ENCODE measurements at places on chromosomes 16 and 17.

DNA sequence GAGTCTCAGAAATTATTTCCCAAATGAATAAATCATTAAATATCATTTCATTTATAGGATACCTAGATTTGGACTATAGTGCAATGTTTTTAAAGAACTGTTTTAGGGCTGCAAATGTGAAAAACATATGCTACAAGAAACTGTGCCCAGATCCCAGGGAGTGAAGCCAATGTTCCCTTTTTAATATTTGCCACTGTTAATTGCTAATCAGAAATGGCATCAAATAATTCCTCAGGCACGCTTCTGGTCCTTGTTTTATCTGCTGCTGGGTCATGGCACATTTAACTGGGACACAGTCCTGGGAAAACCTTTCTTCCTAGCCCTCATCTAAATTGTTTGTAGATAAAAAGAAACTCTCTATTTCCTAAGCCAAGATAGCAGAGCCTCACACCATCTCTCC is 79.3 kb upstream of the CNTNAP4 start:
- DNase-seq, result no peak

GRCh38 chr16:15484662-15485061 is 50.3 kb downstream of the BMERB1 start:
- no peak for DNase-seq

DNA sequence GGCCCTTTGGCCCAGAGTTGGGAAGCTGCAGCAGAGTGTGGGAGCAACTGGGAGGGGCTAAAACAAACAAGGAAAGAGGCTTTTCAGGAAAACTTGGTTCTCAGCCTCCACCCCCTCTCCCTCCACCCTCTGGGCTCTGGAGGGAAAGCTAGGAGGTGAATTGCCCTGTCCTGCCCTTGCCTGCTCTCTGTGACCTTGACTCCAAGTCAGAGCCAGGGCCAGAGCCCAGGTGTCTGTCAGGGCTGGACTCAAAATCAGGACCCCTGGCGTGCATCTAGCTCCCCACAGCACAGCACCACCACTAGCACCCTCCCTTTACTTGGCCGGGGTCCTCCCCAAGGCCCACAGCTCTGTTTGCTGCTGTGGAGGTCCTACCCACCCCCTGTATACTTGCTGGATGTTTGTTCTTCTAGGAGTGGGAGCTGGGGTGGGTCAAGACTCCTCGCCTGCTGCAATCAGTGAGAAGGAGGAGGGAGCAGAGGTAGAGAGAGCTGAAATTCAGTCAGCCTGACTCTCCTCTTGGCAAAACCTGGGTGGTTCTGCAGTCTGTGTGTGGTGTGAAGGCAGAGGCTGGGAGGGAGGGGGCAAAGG is 2.8 kb upstream of the NR1D1 start:
- no peak for DNase-seq

DNA sequence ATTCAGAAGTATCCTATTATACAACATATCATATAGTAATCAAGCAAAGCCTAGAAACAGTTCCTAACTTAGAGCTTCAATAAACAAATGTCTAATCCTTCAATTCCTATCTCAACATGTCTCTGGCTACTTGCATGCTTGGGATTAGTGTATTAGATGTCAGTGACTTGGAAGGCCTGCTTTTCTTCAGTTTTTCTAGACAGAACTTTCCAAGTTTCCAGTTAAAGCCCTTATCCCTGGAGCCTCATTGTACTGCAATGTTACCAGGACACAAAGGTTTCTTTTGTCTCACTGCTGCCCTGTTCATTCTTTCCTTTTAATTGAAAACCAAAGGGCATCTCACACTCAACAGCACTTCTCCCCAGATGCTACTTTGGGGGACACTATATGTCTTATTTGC is 16.5 kb downstream of the PSME3IP1 start:
- no peak for DNase-seq

DNA sequence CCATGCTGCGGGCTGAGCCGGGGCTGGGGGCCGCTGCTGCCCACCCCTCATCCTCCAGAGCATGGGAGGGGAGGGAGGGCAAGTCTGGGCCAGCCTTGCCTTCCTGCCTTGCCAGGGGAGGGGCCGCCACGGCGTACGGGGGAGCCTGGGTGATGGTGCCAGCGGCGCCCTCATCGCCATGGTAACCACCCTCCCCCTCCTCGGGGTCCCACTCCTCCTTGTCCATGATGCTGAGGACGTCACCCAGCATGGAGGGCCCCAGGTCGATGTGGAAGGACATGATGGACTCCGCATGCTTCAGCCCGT is 23.9 kb upstream of the CPSF4L start:
- no peak for DNase-seq

GRCh38 chr16:86709902-86710601 is 131.7 kb downstream of the FOXL1 start:
- DNase-seq, result no peak

DNA sequence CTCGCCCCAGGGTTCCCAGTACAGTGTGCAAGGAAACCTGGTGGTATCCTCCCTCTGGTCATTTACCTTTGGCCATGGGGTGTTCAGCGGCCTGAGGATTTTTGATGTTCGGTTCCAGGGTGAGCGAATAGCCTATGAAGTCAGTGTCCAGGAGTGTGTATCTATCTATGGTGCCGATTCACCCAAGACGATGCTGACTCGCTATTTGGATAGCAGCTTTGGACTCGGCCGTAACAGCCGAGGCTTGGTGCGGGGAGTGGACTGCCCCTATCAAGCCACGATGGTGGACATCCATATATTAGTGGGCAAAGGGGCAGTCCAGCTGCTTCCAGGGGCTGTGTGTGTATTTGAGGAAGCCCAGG is 1.2 kb downstream of the AOC2 start:
- no peak for DNase-seq

GRCh38 chr16:27544671-27545070 is 5.0 kb downstream of the GTF3C1 start:
- no peak for DNase-seq

DNA sequence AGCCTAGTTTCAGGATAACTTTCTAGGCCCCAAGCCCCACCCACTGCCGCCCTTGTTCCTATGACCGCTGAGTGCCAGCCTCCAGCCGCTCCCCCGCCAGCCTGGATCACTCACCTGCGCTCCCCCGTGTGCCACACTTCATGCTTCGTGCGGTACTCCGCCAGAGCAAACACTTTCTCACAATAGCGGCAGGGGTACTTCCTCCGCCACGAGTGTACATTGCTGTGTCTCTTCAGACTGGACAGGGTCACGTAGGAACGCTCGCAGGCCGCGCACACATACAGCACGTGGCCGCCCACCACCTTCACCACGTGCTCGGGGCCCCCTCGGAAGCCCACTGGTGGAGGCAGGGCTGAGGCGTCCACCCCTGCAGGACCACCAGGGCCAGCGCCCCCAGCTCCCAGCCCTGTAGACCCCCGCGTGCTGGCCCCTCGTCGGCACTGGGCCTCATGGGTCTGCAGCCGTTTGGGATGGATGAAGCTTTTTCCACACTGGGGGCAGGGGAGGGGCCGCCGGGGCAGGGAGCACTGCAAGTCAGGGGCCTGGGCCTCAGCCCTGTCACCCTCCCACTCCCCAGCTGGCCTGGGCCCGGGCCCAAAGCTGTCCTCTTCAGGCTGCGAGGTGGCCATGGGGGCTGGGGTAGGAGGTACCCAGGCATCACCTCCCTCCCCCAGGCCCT is 13.7 kb downstream of the ZBTB4 start:
- DNase-seq, result no peak

GRCh38 chr17:73492125-73492820 is 152.0 kb downstream of the SDK2 start:
- DNase-seq, result no peak

DNA sequence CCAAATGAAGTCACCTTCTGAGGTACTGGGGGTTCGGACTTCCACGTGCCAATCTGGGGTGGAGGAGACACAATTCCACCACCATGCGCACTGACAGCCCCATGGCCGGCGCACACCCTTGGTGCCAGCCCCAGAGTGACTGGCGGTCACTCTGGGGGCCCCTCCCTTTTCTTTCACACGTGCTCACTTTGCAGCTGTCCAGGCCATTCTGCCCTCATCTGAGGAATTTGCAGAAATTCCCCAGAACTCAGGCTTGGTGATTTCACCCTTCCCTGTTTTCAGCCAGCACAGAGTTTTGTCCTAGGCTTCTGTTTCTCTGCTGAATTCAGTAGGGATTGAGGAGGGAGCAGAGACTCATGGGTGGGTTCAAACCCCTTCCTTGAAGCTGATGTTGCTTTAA is 54.8 kb downstream of the CDRT4 start:
- no peak for DNase-seq

DNA sequence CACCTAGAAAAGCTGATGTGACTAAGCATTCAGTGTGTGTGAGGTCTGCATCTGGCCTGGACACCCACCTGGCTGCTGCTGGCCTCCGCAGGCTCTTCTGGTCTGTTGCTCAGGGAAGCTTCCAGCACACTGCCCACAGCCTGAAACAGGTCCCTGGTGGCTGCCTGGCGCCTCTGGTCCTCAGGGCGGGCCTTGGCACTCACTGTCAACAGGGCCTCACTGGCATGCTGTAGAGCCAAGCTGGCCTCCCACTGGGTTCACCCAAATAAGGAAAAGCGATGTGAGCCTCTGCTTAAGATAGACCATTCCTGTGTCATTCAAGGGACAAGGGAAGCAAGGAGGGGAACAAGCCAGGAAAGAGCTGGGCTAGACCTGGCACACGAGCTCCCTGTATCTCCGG is 70.6 kb upstream of the BCO1 start:
- DNase-seq, result no peak

DNA sequence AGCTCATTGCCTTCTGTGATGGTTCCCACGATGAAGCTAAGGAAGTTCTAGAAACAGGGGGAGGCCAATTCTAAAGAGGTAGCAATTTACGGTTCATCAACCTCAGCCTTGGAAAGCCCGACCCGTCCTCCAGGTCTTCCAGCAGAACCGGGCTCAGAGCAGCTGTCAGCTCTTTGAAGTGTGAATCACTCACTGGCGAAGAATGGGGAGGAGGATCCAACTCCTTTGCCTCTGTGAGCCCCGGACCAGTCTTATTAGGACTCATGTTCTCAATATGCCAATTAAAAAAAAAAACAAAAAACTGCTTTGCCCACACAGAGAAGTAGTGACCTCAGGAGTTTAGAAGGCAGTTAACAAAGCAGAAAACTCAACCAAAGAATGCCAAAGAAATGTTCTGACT is 31.4 kb downstream of the STX8 start:
- DNase-seq, result no peak

DNA sequence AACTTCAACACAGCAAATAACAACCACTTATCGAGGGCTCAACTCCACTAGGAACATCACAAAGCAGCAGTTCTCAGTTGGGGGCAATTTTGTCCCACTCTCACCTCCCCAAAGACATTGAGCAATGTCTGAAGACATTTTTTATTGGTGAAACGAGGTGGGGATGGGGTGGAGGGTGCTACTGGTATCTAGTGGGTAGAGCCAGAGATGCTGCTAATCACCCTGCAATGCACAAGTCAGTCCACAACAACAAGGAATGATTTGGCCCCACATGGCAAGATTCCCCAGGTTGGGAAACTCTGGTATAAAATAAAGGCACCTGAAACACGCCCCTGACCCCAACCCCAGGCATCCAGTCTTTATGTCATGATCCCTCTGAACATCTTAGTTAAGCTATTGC is 33.3 kb downstream of the TLE7 start:
- DNase-seq, result no peak
